ENCODE measurements at places on chromosomes 4 and X.

DNA sequence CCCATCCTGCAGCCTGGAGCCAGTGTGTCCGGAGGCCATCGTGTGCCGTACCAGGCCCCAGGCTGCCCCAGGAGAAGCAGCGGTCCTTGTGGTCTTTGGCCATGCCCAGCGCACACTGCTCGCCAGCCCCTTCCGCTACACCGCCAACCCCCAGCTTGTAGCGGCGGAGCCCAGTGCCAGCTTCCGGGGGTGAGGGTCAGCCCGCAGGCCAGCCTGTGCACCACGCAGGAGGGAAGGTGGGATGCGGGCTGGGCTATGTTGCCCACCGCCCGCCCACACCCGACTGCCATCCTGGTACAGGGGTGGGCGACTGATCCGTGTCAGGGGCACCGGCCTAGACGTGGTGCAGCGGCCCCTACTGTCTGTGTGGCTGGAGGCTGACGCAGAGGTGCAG lies 7.6 kb upstream of the SRPK3 start:
- DNase-seq = no peak

- DNase-seq = no peak
Observed at GRCh38 chrX:14354521-14354920, 174.8 kb upstream of the GLRA2 start.

GRCh38 chr4:14478504-14478903 lies 523.8 kb upstream of the CPEB2 start:
- DNase-seq = no peak

DNA sequence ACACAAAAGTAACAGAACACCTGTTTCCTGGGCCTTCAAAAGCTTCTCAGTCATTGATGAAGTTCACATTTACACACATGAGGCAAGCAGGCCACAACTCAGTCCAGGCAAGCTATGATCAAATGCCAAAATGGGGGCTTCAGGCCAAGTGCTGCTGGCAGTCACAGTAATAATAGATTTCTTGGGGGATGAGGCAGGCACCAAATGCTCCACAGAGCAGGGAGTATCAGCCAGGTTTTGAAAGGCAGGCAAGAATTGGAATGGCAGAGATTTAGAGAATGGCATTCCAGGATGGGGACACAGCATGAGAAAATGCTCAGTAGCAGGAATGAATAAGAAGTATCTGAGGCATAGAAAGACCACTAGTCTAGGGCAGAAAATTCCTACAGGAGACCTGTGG lies 52.8 kb downstream of the GRIA3 start:
- DNase-seq = no peak

GRCh38 chrX:724256-724655 lies 93.7 kb downstream of the SHOX start:
- DNase-seq = no peak

DNA sequence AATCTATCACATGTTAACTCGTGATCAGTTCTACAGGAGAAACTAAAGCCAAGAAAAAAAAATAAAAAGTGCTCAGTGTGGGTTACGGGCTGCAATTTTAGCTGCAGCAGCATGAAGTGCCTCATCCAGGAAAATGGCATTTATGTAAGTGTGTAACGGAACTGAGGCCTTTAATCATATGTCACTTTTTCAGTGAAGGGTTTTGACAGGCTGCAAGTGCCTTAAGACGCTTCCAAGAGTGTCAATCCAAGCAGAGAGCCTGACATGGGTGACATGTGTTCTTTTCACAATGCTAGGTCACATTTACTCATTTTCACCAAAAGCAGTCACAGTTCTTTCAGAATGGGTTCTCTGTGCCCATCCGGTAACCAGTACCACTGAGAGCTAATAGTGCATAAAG lies 604.6 kb downstream of the RAB28 start:
- no peak for DNase-seq

DNA sequence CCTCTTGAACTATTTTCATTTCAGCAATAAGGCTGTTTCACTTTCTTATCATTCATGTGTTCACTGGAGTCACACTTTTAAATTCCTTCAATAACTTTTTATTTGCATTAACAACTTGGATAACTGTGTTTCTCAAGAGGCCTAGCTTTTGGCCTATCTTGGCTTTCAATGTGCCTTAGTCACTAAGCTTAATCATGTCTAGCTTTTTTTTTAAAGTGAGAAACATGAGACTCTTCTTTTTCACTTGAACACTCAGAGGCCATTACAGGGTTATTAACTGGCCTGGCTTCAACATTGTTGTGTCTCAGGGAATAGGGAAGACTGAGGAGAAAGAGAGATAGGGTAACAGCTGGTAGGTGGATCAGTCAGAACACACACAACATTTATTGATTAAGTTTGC lies 64.0 kb upstream of the VCX2 start:
- DNase-seq = no peak

DNA sequence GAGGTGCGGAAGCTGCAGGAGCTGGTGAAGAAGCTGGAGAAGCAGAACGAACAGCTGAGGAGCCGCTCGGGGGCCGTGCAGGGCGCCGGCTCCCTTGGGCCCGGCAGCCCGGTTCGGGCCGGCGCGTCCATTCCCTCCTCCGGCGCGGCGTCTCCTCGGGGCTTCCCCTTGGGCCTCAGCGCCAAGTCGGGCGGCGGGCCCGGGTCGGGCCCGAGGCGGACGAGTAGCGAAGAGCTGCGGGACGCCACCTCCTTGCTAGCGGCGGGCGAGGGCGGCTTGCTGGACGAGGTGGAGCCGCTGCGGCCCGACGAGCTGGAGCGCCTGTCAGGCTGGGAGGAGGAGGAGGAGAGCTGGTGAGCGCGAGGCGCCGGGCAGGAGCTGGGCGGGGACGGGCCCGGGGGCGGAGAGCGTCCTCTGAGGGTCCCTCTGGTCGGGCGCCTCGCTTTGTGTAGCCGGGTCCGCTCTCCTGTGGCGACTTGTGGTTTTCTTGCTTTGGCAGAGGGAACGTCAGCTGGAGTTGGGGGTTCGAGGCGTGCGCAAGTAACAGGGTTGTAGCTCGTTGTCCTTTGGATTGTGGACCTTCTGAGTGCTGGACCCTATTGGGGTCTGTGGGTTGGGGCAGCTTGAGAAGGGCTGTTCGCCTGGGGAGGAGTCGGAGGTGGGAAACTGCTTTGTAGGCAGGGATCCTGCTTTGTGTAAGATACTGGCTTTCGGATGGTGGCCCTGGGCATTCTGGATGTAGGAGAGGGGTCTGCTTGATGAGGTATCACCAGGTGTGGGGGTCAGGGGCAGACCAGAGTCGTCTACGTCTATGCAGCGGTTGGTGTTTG lies 662 bp downstream of the SLAIN2 start:
- DNase-seq = peak; percentile 25

- no peak for DNase-seq
Observed at GRCh38 chrX:51889851-51890250, 3.6 kb upstream of the MAGED1 start.

Data from stimulated activated CD4-positive, alpha-beta T cell treated with anti-CD3 and anti-CD28 coated beads, Interleukin-4, amount 100 ng/mL, for 48 hours (primary cell).